Activated CD4-positive, alpha-beta T cell treated with anti-CD3 and anti-CD28 coated beads for 36 hours (primary cell): ENCODE measurements at places on chromosomes 7 and 10.

- no peak for DNase-seq
Measured at GRCh38 chr10:130372222-130372621, 236.0 kb downstream of the GLRX3 start.

- no peak for DNase-seq
Measured at GRCh38 chr10:80552151-80552646, 14.5 kb downstream of the SH2D4B start.

- DNase-seq: no peak
Measured at GRCh38 chr7:31251441-31251840, 89.1 kb downstream of the NEUROD6 start.

- DNase-seq: no peak
Measured at GRCh38 chr10:89644691-89644966, 413 bp downstream of the PANK1 start.

DNA sequence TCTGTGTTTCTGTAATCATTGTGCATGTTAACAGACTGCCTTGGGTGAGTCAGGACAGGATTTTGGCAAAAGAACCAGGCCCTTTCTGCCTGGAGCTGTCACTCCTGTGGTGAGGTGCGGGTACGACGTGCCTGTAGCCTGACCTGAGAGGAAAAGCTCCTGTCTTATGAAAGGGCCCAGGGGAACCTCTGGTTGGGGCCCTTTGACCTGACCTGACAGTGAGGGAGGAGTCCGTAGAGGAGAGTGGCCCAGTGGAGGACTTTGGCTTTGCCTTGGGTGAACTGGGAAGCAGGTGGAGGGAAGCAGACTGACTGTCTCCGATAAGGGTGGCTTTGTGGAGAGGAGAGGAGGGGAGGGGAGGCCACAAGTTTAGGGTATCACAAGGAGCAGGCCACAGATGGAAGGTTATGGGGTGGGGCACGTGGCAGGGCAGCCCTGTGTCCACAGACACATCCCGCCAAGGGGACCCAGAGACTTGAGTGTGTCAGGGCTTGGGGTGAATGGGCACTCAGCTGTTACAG is 6.9 kb downstream of the PFKP start:
- DNase-seq: no peak
